ENCODE measurements at places on chromosomes 16 and 17. TPM values are rescaled to one million over a fixed set of nuclear protein-coding genes. Genes with fewer than 3 reads are reported as not detected.

- no peak for DNase-seq
These were observed 47.0 kb downstream of the SLC7A5 start for GRCh38 chr16:87822108-87822970.

DNA sequence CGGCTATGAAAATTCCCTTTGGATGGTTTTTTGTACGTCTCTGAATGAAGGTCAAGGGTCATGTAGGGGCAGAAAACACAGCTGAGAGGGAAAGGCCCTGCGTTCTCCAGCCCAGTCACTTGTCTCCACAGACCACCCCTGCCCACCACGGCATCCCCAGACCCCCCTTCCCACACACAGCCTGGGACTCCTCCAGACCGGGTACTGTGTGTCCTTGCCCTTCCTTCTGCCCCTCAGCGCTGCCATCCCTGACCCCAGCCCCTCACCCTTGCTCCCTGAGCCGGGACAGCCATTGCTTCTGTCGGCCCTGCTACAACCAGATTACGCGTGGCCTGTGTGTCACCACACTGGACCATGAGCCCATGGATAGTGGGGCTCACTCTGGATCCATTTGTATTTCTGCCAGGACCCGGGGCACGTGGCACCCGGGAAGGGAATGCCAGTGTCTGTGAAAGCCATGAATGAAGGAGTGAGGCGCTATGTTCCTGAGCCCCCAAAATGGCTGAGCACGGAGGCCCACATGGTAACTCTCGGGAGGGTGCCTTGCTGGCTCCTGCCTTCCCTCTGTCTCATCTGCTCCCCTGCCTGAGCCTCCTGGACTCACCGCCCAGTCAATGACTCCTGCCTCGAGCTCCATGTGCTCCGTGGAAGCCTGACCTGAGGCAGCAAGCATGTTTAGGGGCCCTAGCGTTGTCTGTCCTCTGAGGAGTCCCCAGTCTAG lies 139.1 kb upstream of the FOXF1 start:
- DNase-seq = no peak

Gene CPNE7
- not detected for total RNA-seq

Gene METRNL
- total RNA-seq = 90.1 TPM

Gene FBXW10B
- 0.25 TPM for total RNA-seq

Measured in heart right ventricle (tissue), 16 donors.